ENCODE measurements at places on chromosomes 4 and X.

DNA sequence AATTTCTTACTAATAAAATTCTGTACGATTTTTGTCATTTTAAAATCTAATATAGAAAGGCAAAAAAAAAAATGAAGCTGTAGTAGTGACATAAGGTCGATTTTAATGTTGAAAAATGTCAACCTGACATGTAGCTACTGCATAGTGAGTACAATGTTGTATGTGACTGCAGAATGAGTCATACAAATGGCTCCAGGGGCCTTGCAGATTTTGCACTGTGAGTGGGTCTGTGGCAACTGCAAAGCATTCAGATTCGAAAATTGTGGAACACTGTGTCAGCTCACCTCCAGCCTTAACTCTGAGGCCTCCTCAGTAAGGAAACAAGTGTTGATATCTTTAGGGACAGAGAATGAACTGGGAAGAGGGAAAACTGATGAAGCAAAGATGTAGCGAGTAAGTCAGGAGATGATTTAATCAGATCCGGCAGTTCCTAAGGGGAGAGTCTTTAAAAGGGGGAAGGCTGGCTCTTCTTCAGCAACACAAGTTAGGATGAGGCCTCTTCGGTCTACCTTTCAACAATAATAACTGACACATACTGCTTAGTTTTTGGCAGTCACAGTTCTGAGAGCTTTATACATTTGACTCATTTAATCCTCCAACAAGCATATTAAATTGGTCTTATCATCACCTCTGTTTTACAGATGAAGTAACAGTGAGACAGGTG, 24.9 kb downstream of the TKTL2 start:
- no peak for DNase-seq

- DNase-seq, result no peak
Measured at GRCh38 chr4:115159141-115159540, 45.7 kb upstream of the NDST4 start.

DNA sequence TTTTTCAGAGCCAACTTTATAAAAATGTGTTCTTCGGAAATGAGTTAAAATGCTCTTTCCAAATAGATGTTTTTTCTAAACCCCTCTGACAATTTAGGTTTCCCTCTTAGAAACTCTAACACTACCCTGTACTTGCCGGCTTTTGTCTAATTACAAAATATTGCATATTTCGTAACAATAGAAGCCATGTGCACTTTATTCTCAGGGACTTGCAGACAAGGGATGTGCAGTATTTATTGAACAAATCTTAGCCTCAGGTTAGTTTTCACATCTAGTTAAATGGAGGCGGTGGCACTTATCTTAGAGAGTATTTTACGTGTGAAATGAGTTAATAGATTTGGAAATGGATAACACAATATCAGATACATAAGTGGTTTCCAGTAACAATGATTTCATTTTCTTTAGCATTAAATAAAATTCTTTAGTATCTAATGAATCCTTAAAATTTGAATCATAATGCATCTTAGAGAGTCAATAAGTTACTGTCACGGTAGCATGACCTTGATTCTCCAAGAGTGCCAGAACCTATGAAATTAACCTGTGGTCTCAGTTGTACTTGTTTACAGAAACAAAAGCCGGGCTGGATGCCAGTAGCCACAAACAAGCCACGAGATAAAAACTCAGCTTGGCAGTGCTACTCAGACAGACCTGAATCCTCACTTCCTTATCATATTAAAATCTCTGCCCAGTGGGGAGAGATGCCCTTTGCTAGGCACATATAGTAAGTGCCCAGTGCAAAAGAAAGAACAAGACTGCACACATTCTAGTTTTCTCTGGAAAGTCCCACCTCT, 772 bp upstream of the PABPC4L start:
- DNase-seq, result no peak

GRCh38 chr4:950136-951020, 18.1 kb downstream of the TMEM175 start:
- no peak for DNase-seq

DNA sequence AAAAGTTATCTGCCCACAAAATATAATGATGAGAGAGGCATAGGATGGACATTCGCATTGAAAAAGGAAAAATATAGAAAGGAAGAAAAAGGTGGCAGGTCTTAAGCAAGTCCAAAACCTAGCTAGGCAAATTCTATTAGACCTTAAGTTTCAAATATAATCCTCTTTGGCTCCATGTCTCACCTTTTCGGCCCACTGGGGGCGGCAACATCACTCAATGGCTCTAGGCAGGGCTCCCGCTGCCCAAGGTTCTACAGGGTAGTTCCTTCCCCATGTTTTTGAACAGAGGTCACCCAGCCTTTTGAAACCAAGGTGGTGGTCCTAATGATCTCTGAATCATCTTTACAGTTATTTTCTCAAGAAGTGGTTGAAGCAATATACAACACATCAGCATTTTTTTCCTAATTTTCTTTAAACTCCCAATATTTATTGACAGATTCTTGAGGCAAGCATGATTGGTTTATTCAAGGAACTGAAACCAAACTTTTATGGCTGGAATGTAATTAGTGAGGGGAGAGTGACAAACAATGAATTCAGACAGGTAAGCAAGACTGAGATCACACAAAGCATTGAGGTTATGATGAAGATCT, 309.4 kb downstream of the ANTXR2 start:
- DNase-seq, result no peak

GRCh38 chrX:39470588-39471407, 627.0 kb downstream of the BCOR start:
- DNase-seq, result no peak

DNA sequence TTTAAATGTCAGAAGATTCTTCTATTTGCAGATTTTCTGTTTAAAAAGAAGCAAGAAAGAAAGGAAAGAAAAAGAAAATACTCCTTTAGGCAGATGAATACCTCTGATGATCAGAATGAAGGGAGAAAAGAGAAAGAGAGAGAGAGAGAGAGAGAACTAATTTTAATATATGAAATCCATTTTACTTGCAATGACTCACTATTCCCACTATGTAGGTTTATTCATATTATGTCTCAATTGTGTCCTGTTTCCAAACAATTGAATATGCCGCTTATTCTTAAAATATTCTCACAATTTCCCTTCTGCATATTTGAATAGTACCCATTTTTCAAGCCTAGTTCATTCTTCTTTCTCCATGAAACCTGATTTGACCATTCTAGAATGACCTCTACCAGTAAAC, 11.7 kb downstream of the MEPE start:
- no peak for DNase-seq

- no peak for DNase-seq
Measured at GRCh38 chrX:72115380-72115779, 16.3 kb downstream of the RTL5 start.

GRCh38 chrX:41716222-41716621, 7.8 kb upstream of the GPR82 start:
- no peak for DNase-seq

DNA sequence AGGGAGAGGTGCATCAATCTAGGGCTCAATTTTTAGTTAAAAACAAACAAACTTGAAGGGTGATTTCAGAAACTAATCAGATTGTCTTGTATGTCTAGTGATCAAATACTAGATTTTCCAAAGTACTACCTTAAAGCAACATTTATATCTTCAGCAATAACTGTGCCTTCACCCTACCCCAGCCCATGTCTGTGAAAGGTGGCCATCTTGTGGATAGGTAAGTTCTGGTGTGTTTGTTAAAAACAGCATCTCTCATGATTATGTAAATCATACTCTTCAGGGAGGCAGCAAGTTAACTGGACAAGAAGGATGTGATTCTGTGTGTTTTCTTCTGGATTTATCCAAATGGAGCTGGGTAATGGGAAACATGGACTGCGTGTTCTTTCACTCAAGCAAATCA, 81.4 kb upstream of the ACSL1 start:
- DNase-seq, result no peak

DNA sequence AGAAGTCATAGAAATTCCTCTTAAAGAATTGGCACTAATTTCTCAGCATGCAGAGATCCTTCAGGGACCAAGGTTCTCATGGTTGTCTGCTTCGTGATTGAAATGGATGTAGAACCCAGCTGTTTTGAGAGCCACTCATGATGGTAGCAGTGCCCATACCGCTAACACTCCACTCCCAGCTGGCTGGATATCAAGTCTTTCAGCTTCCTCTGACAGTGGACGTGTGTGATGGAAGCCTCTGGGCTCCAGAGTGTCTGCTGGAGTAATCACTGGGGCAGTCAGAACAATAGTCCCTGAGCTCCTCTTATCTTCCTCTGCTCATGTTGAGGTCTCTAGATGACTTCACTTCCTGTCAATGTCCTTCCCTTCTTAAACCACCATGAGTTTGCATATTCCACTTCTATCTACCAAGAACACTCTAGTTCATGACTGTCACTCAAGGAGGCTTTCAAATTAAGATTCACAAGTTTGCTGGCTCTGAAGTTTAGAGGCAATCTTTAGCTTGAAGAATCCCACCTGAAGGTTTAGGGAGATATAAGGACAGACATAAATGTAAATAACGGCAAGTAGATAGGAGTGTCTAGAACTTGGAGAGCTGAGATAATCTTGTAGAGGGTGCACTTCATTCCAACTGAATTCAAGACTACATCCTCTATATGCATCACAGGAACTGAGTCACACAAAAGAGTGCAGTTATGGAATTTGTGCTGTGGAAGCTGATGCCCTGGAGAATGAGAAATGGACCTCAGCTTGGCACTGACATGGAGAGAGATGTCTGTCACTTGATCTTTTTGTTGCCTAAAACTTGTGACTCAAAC, 64.5 kb upstream of the WDR1 start:
- peak; percentile 66 for DNase-seq

DNA sequence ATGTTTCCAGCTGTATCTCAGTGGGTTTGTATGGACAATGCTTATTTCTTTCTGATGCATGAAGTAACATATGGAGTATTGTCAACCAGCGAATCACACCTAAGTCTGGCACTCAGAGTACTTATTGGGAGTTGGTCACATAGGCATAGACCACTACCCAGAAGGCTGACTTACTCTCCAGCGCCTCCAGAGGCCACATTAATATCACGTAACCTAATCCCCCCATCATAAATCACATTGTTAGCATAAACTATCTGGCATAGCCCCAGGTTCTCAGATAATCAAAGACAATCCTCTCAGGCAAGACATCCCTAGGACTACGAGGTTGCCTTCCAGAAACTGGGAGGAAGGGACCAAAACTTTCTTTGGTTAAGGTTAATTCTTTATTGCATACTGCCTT, 560.5 kb upstream of the PABPC4L start:
- no peak for DNase-seq

DNA sequence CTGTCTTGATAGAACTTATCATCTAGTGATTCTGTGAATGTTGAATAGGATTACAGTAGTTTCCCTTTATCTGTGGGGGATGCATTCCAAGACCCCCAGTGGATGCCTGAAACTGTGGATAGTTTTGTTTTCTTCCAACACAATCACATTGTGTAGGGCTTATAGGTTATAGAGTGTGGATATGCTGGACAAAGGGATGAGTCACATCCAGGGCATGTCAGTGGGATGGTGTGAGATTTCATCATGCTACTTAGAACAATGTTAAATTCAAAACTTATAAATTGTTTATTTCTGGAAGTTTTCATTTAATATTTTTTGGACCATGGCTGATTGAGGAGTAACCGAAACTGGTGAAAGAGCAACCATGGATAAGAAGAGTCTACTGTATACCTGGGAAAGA, 432.3 kb upstream of the ATOH1 start:
- DNase-seq, result no peak

GRCh38 chr4:185730849-185731608, 81.0 kb downstream of the SORBS2 start:
- DNase-seq, result no peak

GRCh38 chrX:150696331-150696730, 3.1 kb downstream of the MTMR1 start:
- DNase-seq, result peak; percentile 27

DNA sequence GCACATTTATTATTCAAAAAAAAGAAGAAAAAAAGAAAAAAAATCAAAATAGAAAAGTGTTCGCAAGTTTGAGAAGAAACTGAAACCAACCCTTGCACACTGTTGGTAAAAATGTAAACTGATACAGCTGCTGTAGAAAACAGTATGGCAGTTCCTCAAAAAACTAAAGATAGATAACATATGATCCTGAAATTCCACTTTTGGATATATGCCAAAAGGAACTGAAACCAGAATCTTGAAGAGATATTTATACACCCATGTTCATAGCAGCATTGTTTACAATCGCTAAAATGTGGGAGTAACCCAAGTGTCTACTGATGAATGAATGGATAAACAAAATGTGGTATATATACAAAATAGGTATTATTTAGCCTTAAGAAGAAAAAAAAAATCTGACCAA, 155.4 kb downstream of the TBCK start:
- no peak for DNase-seq

DNA sequence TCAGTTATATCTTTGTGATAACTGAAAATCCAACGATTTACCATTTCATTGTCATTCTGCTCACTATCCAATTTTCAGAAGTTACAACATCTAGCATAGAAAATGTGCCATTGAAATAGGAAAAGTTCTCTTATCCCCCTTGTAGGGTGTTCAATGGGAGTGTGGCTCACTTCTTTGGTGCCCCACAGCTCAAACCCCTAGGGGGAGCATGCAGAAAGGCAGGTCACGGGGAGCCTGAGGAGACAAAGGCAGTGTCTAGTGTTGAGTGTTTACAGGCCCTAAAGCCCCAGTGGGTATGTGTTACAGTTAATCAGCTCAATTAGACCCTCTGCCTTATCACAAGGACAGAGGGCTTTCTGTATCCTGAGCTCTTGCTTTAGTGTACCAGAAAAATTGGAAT, 243.4 kb upstream of the GRID2 start:
- no peak for DNase-seq

GRCh38 chr4:76923619-76924357, 25.8 kb upstream of the SEPTIN11 start:
- no peak for DNase-seq

GRCh38 chrX:1941321-1941720, 326.5 kb downstream of the ASMT start:
- no peak for DNase-seq

GRCh38 chr4:1235381-1236102, 13.4 kb downstream of the CTBP1 start:
- no peak for DNase-seq

DNA sequence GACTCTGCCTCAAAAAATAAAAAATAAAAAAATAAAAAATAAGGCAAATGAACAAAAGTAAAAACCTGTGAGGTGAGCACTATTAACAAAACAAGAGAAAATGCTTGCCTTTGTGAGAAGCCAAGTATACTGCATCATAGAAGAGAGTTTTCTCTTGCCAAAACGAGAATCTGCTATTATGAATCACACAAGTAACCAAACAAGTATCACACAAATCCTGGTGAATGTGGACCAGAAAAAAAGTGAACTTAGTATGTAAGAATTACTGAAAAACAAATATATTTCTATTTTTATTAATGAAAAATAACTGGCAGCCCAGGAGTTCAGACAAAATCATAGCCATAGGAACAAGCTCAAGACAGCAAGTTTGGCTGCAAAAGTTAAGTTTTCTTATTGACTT, 193.5 kb downstream of the PDGFC start:
- no peak for DNase-seq

DNA sequence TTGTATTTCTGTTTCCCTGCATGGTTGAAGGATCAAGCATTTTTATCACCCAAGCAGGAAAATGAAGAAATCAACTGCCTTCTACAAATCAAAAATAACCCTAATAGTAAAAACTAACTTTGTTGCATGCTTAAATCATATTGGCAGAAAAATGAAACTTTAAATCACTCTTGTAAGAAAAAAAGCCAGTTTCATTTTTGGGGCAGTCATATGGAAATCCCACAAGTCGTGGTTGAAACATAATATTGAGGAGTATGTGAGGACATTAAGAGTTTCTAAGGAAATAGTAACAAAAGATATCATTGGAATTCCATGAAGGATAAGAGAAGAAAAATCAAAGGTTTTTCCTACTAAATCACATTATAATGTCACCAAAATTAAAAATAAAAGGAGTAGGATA, 8.4 kb downstream of the TEC start:
- DNase-seq, result no peak
